ENCODE measurements at places on chromosomes 16 and 17.

GRCh38 chr17:67491009-67491680 lies 114.1 kb downstream of the PITPNC1 start:
- peaks cover 38% of the 10 kb centered on the region for H3K4me1 ChIP-seq
- H3K4me3 ChIP-seq: no peak overlapping the region
- no peak for DNase-seq
- no peaks in the 10 kb centered on the region for H3K36me3 ChIP-seq
- no peaks in the 10 kb centered on the region for H3K27me3 ChIP-seq

GRCh38 chr17:28115046-28115445 lies 72.6 kb downstream of the NLK start:
- H3K36me3 ChIP-seq: no peaks in the 10 kb centered on the region
- H3K4me3 ChIP-seq: no peak overlapping the region
- H3K27me3 ChIP-seq: no peaks in the 10 kb centered on the region
- H3K27ac ChIP-seq: no peak overlapping the region

GRCh38 chr17:54085020-54085419 lies 262.3 kb downstream of the KIF2B start:
- no peak overlapping the region for H3K4me3 ChIP-seq
- no peak for DNase-seq
- H3K4me1 ChIP-seq: no peaks in the 10 kb centered on the region
- no peaks in the 10 kb centered on the region for H3K36me3 ChIP-seq
- H3K27me3 ChIP-seq: no peaks in the 10 kb centered on the region
- H3K27ac ChIP-seq: no peak overlapping the region

DNA sequence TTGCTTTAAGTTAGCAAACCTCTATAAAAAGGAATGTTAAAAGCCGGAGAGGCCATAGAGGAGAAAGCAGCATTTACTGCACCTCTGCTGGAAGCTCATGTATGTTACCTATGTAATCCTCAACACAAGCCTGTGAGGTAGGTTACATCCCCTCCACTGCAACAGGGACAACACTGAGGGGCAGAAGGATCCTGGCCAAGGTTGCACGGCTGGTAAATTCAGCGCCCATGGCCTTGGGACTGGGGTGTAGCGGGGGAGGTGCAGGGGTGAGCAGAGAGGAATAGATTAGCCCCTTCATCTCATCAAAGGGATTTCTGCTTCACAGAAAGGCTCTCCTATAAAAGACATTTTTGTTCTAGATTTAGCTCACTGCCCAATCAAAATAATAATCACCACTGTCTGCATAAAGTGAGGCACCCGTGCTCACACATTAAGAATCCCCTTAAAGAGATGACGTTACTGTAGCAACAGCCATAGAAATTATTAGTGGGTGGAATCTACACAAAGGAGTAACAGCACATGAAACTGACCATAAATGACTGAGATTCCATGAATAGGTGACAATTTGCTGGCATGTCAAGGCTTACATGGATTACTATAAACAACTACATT lies 3.3 kb downstream of the ZCCHC14 start:
- no peaks in the 10 kb centered on the region for H3K36me3 ChIP-seq
- H3K27ac ChIP-seq: no peak overlapping the region
- H3K27me3 ChIP-seq: no peaks in the 10 kb centered on the region

DNA sequence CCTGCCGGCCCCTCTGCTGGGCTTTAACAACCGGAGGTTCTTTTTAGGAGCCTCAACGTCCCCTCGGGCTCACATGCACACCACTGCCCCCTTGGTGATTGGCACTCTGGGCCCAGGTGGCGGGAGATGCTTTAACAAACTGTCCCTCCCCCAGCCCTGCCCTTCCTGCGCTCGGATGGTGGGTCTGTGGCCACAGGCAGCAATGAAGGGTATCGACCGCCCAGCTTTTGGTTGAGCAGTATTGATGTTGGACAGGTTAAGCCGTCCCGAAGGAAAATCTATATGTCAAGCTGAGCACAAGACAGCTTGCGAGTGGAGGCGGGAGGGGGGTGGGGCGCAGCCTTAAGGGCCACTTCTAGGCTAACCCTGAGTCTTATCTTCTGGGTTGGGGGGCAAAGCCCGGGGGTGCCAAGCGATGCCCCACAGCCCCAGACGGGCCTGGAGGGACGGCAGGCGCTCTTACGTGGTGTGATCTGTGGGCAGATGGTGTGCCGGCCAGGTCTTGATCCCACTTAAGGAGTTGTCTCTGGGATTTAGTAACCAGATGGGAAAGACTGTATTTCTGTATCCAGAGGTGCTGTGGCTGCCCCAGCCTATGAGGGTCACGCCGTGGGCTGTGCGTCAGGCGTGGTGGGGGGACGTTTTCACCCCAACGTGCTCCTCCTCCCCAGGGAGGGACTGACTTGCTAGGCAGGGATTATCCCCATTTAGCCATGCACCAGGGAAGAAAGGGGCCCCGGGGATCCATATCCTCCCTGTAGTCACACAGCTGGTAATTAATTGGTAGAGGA lies 6.2 kb downstream of the GSE1 start:
- H3K27ac ChIP-seq: peak overlapping the region; percentile 46
- H3K36me3 ChIP-seq: no peaks in the 10 kb centered on the region
- H3K4me3 ChIP-seq: no peak overlapping the region
- peak; percentile 55 for DNase-seq

DNA sequence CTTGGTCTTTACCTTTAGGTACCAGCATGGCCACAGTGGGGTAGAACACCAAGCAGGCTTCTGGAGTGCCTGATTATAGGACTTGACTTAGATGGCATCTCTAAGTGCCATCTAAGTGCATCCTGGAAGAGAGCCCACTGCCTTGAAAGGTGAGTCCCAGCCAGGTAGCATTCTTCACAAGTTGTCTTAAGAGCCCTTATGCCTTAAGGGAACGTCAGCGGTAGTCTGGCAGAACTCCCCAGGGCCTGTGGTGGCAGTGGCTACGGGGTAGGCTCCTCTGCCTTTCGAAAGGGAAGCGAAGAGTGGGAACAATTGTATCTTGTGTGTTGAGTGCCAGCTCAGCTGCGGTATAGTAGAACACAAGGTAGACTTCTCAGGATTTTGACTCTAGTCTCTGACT lies 549.0 kb downstream of the HS3ST4 start:
- no peaks in the 10 kb centered on the region for H3K4me1 ChIP-seq
- DNase-seq: no peak
- H3K4me3 ChIP-seq: no peak overlapping the region
- H3K27ac ChIP-seq: no peak overlapping the region
- H3K36me3 ChIP-seq: no peaks in the 10 kb centered on the region

DNA sequence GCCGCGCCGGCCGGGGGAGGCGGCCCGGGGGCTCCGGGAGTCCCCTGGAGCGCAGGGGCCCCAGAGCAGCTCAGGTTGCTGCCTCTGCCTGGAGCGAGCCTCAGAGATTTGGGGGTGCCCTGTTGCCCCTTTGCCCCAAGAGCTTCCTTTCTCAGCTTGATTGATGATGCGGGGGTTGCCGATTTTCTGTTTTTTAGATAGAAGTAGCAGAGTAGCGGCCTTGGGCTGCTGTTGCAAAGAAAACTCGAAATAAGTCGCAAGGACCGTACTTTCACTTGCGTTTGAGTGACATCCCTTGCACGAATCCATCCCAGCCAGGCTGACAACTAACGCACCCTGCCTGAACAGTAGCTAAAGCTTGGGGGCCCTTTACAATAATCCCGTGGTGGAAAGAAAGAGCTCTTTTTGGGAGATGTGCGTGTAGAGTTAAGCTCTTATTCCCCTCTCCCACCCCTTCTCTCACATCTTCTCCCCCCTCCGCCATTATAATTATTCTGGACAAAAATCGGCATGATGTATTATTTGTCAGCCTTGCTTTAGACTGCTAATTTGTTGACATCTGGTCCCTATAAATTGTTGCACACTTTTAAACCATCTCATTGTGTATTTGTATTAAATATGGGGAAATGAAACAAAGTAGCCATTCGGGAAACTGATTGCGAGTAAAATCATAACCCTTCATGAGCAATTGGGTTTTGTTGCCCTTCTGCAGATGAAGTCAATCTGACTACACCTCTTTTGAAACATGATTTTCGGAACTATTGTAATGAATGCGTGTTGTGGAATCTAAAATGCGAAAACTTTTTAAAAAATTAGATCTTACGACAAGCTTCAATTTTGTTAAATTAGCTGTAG lies 873 bp downstream of the USP10 start:
- peak; percentile 45 for DNase-seq
- H3K27me3 ChIP-seq: no peaks in the 10 kb centered on the region
- peak overlapping the region; percentile 85 for H3K27ac ChIP-seq
- peaks cover 31% of the 10 kb centered on the region for H3K4me1 ChIP-seq

DNA sequence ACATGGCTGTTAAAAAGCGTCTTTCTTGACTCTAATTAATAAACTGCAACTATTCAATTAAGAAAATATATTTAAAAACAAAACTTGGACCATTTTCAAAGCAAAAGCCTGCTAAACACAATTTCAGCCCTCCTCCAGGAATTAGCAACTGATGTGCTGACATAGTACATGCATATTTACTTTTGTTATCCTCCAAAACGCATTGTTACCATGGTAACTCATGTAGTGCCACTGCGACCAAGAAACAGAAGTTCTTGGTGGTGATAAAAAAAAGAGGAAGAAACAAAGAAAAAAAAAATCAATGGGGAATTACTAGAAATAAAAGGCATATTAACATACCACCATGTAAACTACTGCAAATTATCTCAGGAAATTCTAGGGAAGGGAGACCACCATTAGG lies 793.4 kb upstream of the CDH8 start:
- no peak overlapping the region for H3K4me3 ChIP-seq
- no peaks in the 10 kb centered on the region for H3K36me3 ChIP-seq
- no peaks in the 10 kb centered on the region for H3K27me3 ChIP-seq
- no peak overlapping the region for H3K27ac ChIP-seq

DNA sequence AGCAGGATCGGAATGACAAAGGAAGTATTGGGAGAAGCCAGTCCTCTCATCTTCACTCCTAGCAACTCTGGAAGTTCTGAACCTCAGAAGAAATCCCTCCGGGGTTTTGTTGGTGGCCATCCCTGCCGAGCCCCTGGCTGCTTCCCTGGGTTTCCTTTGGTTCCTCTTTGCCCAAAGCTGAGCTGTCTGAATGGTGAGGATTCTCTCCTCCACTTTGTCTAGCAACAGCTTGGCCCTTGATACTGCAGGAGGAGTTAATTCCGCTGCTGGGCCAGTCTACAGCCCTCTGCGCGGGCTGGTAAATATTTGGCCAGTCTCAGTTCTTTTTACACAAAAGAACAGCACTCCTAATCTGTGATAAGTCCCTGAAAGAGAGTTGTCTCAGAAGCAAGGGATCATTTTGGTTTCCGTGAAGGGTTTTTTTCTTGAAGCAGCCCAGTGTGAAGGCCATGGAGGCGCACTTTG lies 170.9 kb downstream of the RAB11FIP4 start:
- H3K36me3 ChIP-seq: no peaks in the 10 kb centered on the region
- no peak overlapping the region for H3K4me3 ChIP-seq
- no peaks in the 10 kb centered on the region for H3K27me3 ChIP-seq
- H3K4me1 ChIP-seq: no peaks in the 10 kb centered on the region
- DNase-seq: no peak

- H3K36me3 ChIP-seq: peaks cover 23% of the 10 kb centered on the region
- no peak for DNase-seq
- peaks cover 5% of the 10 kb centered on the region for H3K4me1 ChIP-seq
- H3K4me3 ChIP-seq: peak overlapping the region; percentile 86
- H3K27ac ChIP-seq: no peak overlapping the region
Observed at GRCh38 chr17:15998031-15998562, 1.4 kb downstream of the ZSWIM7 start.

GRCh38 chr17:57311281-57312216 lies 55.2 kb downstream of the MSI2 start:
- no peaks in the 10 kb centered on the region for H3K4me1 ChIP-seq
- no peaks in the 10 kb centered on the region for H3K36me3 ChIP-seq
- no peak overlapping the region for H3K4me3 ChIP-seq
- H3K27me3 ChIP-seq: no peaks in the 10 kb centered on the region
- no peak for DNase-seq

- DNase-seq: no peak
- no peaks in the 10 kb centered on the region for H3K4me1 ChIP-seq
- H3K27ac ChIP-seq: no peak overlapping the region
- no peaks in the 10 kb centered on the region for H3K27me3 ChIP-seq
- H3K4me3 ChIP-seq: no peak overlapping the region
Observed at GRCh38 chr17:54015734-54016133, 193.0 kb downstream of the KIF2B start.

DNA sequence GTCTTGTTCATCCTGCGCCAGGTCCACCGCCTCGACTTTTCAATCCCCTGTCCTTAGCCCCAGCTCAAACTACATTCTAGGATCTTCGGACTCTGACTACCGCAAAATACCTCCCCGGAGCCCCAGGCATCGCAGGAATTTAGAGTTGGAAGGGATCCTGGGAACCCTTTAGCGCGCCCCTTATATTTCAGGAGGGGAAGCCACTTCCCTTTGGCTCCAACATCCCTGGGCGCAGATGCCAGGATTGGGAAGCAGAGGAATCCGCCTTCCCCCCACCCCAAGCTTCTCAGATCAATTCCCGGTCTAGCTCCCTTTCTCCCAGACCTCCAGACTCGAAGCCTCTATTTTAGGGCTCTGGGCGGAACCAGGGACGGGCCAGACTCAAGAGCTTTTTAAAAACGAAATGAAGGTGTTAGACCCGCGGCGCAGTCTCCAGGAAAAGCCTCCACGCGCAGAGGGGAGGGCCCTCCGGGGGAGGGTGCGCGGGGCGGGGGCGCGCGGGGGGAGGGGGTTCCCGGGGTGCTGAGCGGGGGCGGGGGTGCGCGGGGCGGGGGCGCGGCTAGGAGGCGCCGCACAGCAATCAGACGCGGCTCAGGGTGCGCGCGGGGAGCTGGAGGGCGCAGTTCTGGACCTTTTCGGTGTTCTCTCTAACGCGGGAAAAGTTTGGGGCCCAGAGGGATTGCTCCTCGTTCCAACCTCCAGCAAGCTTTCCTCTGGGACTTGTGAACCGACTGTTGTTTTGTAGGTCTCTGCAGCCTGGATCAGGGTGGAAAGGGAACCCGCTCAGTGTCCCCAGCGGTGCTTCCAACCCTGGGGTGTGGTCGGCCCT lies 1.6 kb downstream of the AHSP start:
- no peak overlapping the region for H3K27ac ChIP-seq
- no peaks in the 10 kb centered on the region for H3K4me1 ChIP-seq
- peaks cover 45% of the 10 kb centered on the region for H3K27me3 ChIP-seq
- DNase-seq: peak; percentile 10
- peak overlapping the region; percentile 27 for H3K4me3 ChIP-seq

- no peaks in the 10 kb centered on the region for H3K36me3 ChIP-seq
- no peak for DNase-seq
- no peaks in the 10 kb centered on the region for H3K4me1 ChIP-seq
- H3K27ac ChIP-seq: no peak overlapping the region
Observed at GRCh38 chr17:63262751-63263476, 183.2 kb downstream of the CYB561 start.
